ENCODE measurements at places on chromosomes 4 and X.

DNA sequence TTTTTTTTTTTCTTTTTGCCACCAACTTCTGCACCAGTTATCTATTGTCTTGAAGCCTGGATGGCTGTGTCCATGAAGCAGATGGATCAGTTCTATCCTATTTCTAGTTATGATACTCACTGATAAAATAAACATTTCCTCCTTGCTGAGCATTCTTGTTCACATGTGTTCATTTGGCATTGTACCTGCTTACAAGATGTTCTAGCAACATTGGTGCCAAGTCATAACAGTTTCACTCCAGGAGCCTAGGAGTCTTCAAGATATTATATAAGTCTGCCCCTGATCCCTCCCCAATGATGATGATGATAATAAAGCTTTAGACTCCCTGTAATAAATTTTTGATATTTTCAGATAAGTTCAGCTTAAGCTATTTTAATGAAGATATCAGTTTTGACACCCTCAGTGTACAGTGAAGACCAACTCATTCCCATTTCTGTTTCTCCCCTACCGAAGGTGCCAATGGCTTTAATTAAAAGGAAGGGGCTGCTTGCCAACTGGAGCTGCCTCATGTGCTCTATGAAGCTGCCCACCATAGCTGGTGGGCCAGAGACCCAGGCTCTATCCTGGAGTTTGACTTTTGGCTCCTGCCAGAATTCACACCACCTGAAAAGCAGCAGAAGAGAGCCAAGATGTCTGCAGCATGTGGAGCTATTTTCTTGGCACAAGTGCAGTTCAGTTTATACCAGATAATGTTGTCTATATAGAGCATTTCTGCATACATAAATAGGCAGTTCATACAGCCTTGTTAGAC is 265.4 kb upstream of the TET2 start:
- ATAC-seq, result no peak

DNA sequence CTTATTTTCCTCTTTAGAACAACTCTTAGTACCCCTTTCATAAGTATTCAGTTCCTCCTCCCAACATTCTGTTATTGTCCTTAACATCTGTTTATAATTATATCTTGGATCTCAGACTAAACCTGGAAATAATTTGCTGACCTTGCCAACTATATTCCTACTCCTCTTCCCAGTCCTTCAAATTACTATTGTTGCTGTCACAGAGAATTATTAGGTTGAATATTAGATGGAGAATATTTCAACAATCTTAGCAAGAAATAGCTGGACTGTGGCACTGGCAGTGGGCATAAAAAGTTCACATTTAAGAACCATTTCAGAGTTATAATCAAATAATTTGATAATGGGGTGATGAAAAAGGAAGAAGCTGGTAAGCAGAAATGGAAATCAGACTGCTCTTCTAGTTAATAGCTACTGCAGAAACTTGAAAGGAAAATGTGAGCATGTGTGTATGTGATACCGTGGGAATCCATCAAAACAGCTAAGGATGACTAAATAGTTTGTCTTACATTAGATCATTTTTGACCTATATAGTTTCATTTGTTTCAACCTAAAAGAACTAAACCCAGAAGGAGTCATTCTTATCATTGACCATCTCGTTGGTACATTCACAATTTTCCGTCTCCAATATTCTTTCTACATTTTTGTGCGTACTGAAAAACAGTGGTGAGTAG is 43.3 kb upstream of the PRDM8 start:
- ATAC-seq, result peak; percentile 53

DNA sequence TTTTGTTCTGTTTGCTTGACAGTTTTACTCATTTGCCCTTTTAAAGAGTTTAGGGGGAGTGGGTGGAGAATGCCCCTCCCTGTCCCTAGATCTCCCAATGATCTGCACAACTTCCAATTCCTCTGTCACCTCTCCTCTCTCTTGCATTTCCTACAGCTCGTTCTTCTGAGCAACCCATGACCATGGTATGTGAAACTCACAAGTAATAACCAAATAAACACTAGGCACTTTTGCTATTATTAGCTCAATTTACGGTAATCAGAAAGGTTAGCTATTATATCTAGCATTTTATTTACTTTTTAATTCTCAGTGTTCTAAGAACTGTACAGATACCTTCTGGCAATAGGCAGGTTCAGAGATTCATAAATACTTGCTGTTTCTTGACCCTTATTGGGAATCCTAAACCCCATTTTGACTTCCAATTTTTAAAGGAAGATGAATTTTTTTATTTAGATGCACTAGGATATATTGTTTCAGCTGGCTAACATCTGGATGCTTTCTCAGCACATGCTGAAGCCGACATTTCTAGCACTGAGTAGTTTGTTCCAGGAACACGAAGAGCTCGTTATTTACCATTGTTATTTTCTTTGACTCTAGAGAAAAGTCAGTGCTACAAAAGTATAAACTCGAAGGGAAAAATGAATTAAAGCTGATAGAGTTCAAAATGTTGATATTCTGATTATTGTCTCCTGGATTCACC is 194.7 kb upstream of the TLL1 start:
- no peak for ATAC-seq

DNA sequence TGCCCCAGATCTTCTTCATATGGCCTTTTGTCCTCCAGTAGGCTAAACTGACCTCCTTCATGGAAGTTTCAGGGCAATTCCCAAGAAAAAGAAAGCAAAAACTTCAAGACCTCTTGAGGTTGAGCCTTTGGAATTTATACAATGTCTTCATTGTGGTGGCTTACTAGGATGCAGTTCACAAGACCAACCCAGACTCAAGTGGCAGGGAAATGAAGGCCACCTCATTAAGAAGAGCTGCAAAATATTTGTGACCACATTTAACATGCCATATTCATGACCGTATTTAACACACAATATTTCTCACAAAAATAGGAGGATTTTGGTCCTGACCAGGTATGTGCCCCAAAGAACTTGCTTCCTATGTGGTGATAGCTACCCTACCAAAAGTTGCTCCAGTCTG is 605.5 kb upstream of the PITX2 start:
- ATAC-seq, result no peak

- ATAC-seq, result no peak
Measured at GRCh38 chrX:2989565-2989964, 16.8 kb upstream of the ARSH start.

GRCh38 chr4:65391814-65392213 is 278.5 kb downstream of the EPHA5 start:
- ATAC-seq, result no peak

Data from stimulated activated memory B cell treated with anti-CD40 and anti-IgM and Interleukin-4, amounts not matched to agents 10 μg/mL and 1 μg/mL and 100 μg/mL, for 72 hours (primary cell).